Spinal cord (tissue), 10 donors: ENCODE measurements at places on chromosomes 2 and 18. TPM values are rescaled to one million over a fixed set of nuclear protein-coding genes. Genes with fewer than 3 reads are reported as not detected.

Gene ANKRD30BL
- total RNA-seq: 3.4 TPM

Gene CCDC178
- total RNA-seq: 1.5 TPM

Gene CHAC2
- 2.2 TPM for total RNA-seq

DNA sequence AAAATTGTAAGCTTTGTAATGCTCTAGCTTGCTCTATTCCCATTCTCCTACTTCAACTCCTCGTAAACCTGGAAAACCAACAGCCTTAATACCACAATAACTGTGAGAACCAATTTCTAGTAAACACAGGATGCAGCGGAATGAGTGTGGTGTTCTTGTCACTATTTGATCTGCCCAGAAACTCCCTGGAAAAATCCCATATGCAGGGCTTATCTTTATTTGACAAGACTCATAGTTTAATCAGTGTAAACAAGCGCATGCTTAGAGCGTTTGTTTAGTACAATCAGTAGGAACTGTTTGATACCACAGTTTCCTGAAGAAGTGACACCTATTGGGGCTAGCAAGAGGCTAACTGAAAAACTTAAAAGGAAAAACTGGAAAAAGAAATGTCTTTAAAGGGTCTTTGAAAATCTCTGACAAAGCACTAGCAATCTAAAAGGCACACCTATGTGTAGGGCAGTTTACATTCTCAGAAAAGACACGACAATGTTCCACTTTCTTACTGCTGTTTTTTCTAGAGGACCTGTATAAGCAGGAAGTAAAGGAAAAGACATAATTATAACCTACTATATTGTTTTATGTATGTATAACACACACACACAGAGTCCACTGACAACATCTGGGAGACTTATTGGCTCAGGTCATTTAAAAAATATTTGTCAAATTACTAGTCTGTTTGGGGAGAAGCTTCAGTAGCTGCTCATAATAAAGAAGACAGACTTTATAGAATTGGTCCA, 241.4 kb upstream of the KLHL14 start:
- no peaks in the 10 kb centered on the region for H3K4me1 ChIP-seq
- DNase-seq: no peak
- no peak overlapping the region for H3K27ac ChIP-seq
- H3K36me3 ChIP-seq: no peaks in the 10 kb centered on the region
- H3K27me3 ChIP-seq: no peaks in the 10 kb centered on the region

GRCh38 chr2:65576278-65576677, 143.9 kb upstream of the SPRED2 start:
- H3K27me3 ChIP-seq: peaks cover 2% of the 10 kb centered on the region
- no peak overlapping the region for H3K27ac ChIP-seq
- no peak overlapping the region for H3K4me3 ChIP-seq
- DNase-seq: no peak
- no peaks in the 10 kb centered on the region for H3K36me3 ChIP-seq

GRCh38 chr2:11175293-11175795, 20.1 kb downstream of the SLC66A3 start:
- H3K27ac ChIP-seq: no peak overlapping the region
- no peak for DNase-seq
- peaks cover 3% of the 10 kb centered on the region for H3K4me1 ChIP-seq
- peaks cover 2% of the 10 kb centered on the region for H3K36me3 ChIP-seq
- no peak overlapping the region for H3K4me3 ChIP-seq

Gene C2orf80
- 15.7 TPM for total RNA-seq

DNA sequence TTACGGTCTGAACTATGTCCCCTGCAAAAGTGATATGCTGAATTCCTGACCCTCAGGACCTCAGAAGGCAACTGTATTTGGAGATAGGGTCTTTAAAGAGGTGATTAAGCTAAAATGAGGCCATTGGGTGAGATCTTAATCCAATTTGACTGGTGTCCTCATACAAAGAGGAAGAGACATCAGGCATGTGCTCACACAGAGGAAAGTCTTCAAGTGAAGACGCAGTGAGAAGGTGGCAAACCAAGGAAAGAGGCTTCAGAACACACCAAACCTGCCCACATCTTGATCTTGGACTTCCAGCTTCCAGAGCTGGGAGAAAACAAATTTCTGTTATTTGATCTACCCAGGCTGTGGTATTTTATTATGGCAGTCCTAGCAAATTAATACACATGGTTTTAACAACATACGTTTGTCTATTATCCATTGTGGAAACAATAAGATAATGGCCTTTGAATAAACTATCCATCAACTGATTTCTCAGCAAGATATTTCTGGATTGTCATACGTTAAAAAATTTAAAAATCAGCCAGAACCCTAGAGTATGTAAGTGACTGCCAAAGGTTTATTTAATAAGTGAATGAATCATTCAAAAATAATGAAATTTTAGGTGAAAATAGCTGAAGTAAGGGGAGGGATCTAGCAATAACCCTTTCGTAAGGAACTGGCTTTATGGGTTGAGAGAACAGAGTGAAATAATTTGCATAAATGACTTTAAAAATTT, 6.5 kb downstream of the WIPF1 start:
- no peak overlapping the region for H3K27ac ChIP-seq
- H3K36me3 ChIP-seq: no peaks in the 10 kb centered on the region
- H3K4me1 ChIP-seq: peaks cover 12% of the 10 kb centered on the region
- DNase-seq: no peak
- H3K27me3 ChIP-seq: no peaks in the 10 kb centered on the region

Gene CGREF1
- 22.7 TPM for total RNA-seq

Gene GATA6
- 0.89 TPM for total RNA-seq

Gene HOXD4
- 9.0 TPM for total RNA-seq

- no peaks in the 10 kb centered on the region for H3K4me1 ChIP-seq
- DNase-seq: no peak
- H3K36me3 ChIP-seq: no peaks in the 10 kb centered on the region
- no peak overlapping the region for H3K4me3 ChIP-seq
- H3K27ac ChIP-seq: no peak overlapping the region
Observed at GRCh38 chr18:6708890-6709289, 20.6 kb upstream of the ARHGAP28 start.

Gene SCG2
- 39.1 TPM for total RNA-seq

Gene ANKRD62
- 0.06 TPM for total RNA-seq

DNA sequence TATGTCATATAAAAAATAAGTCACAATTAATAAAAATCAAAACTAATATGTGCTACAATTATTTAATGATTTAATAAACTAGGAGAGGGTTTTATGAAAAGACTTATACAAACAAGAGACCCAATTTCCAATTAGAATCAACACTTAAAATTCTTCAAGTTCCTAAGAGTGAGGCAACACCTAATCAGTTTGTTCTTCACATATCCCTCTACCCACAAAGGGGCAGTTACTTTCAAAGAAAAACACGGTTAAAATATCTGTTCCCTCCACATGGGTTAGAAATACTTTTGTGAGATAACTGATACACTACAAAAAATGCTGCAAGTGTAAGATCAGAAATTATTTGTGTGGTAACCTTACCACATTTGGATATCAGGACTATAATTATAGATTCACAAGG, 357.0 kb downstream of the ERBB4 start:
- no peaks in the 10 kb centered on the region for H3K27me3 ChIP-seq
- no peaks in the 10 kb centered on the region for H3K36me3 ChIP-seq
- no peaks in the 10 kb centered on the region for H3K4me1 ChIP-seq
- no peak for DNase-seq
- H3K4me3 ChIP-seq: no peak overlapping the region

Gene MC4R
- 6.6 TPM for total RNA-seq

GRCh38 chr2:190340369-190340768, 3.0 kb upstream of the INPP1 start:
- H3K4me3 ChIP-seq: no peak overlapping the region
- H3K4me1 ChIP-seq: peaks cover 8% of the 10 kb centered on the region
- no peak for DNase-seq
- H3K36me3 ChIP-seq: no peaks in the 10 kb centered on the region

- no peak overlapping the region for H3K27ac ChIP-seq
- H3K4me3 ChIP-seq: no peak overlapping the region
- DNase-seq: no peak
- H3K27me3 ChIP-seq: no peaks in the 10 kb centered on the region
Observed at GRCh38 chr2:182550234-182550633, 123.4 kb upstream of the PDE1A start.

DNA sequence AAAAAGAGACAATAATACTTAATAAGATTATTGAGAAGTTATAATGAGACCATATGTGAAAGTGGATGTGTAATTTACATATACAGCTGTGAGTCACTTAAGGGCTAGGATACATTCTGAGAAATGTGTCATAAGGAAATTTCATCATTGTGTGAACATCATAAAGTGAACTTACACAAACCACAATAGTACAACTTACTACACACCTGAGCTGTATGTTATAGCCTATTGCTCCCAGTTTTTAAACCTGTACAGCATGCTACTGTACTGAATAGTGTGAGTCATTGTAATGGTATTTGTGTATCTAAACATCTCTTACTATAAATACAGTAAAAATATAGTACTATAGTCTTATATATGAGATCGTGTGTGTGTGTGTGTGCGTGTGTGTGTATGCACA, 1420.3 kb upstream of the PIK3C3 start:
- H3K27ac ChIP-seq: no peak overlapping the region
- H3K27me3 ChIP-seq: no peaks in the 10 kb centered on the region
- no peaks in the 10 kb centered on the region for H3K36me3 ChIP-seq
- no peak for DNase-seq
- H3K4me1 ChIP-seq: no peaks in the 10 kb centered on the region

Gene ROCK1
- total RNA-seq: 33.8 TPM

DNA sequence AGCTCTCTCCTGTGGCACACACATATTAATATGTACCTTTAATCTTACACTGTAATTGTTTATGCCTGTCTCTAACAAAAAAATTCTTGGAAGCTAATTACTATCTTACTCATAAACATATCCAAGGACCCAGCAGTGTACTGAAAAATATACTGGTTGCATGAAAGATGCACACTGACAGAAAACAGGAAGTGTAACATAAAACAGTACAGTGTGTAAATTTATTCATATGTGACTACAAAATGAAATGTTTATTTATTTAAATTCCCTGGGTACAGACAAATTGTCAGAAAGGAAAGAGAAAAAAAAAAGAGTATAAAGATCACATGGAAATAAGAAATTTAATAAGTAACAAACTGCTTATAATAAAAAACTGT, 28.5 kb downstream of the TMEM131 start:
- peaks cover 3% of the 10 kb centered on the region for H3K4me1 ChIP-seq
- no peaks in the 10 kb centered on the region for H3K36me3 ChIP-seq
- no peak for DNase-seq

GRCh38 chr2:128813352-128814034, 494.8 kb upstream of the HS6ST1 start:
- DNase-seq: no peak
- H3K4me1 ChIP-seq: peaks cover 6% of the 10 kb centered on the region
- no peak overlapping the region for H3K27ac ChIP-seq
- no peaks in the 10 kb centered on the region for H3K27me3 ChIP-seq
- no peak overlapping the region for H3K4me3 ChIP-seq
- H3K36me3 ChIP-seq: no peaks in the 10 kb centered on the region

DNA sequence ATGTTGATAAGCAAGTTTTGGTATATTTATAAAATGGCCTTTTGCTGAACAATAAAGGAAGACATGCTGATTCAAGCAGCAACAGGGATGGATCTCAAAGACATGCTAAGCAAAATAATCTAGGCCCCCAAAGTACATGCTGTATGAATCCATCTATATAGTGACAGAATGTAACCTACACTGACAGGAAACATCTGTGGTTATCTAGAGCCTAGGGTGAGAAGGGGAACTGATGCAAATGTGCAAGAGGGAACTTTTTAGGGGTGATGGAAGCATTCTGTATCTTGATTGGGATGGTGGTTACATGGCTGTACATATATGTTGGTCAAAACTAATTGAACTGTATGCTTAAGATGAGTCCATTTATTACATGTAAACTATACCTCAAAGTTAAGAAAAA, 24.2 kb downstream of the CNRIP1 start:
- H3K4me3 ChIP-seq: no peak overlapping the region
- no peak for DNase-seq
- H3K27me3 ChIP-seq: no peaks in the 10 kb centered on the region
- H3K36me3 ChIP-seq: peaks cover 6% of the 10 kb centered on the region
- no peaks in the 10 kb centered on the region for H3K4me1 ChIP-seq

Gene APOB
- total RNA-seq: 0.69 TPM

Gene CNDP1
- 0.61 TPM for total RNA-seq

DNA sequence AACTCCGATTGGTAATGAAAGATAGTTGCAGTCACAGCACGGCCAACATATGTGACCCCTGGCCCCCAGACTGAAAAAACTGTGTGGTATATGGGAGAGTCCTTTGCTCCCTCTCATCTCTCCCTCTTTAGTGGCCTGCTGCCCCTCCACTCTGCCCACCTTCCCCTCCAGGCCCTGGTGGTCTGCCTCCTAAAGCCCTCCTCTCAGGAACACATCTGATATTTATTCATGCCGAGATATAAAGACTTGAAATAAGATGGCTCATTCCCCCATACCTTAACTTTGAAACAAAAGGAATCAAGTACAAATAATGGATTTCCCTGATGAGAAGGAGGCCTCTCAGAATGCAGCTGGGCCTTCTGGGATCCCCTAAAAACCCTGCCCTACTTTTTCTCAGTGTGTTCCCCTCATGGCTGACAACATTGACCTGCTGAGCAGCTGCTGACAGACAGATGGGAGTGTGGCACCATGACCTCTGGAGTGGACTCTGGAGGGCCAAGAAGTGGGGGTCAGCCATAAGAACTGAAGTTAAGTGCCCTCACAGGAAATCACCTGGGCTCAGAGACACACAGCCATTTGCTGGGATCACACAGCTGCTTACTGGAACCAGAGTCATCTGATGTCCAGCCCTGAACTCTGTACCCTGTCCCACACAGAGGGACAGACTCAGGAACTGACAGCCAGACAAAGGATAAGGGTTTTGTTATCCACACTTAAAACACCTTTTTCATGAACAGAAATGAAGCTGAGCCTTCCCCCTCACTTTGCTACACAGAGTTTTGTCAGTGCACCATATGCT, 39.8 kb upstream of the ST8SIA3 start:
- no peaks in the 10 kb centered on the region for H3K27me3 ChIP-seq
- no peaks in the 10 kb centered on the region for H3K36me3 ChIP-seq
- no peak overlapping the region for H3K4me3 ChIP-seq
- H3K27ac ChIP-seq: no peak overlapping the region
- no peak for DNase-seq
- H3K4me1 ChIP-seq: no peaks in the 10 kb centered on the region

DNA sequence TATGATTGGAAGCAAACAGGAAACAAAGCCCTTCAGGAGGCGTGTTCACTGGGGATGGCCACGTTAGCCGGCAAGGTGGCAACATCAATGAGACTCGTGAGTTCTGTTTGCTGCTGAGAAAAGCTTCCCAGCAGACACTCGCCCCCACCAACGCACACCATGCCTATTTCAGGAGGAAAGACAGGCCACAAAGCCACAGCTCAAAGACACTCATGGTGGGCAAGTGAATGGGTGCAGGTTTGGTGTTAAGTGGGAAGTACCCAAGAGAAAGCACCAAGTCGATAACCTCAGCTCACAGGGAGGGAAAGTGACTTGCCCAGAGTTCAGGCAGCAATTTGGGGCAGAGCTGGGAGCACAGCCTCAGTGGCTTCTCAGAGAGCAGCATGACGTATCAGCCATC, 10.5 kb upstream of the MTERF4 start:
- DNase-seq: no peak
- peaks cover 63% of the 10 kb centered on the region for H3K36me3 ChIP-seq
- no peak overlapping the region for H3K4me3 ChIP-seq
- H3K27ac ChIP-seq: no peak overlapping the region
- H3K4me1 ChIP-seq: no peaks in the 10 kb centered on the region

Gene RAD51AP2
- total RNA-seq: 0.22 TPM

GRCh38 chr2:17363846-17364245, 154.4 kb downstream of the RAD51AP2 start:
- no peaks in the 10 kb centered on the region for H3K27me3 ChIP-seq
- no peak overlapping the region for H3K4me3 ChIP-seq
- no peak overlapping the region for H3K27ac ChIP-seq
- no peaks in the 10 kb centered on the region for H3K36me3 ChIP-seq
